ENCODE measurements at places on chromosomes 4 and X.

DNA sequence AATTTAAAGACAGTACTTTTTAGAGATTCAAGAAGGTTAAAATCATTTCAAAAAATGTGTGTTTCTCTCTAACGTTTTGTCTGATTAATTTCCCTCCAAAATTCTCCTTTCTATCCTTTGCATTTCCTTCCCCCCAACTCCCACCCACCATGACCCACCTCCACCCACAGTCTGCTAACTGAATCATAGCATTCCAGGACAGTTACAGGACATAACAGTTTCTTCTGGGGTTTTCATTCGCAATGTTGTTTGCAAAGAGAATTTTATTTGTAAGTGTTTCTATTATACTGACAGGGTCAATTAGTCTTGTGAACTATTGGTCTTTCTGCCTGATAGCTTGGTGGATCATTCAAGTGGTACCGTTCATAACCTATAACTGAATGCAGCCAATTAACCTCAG is 53.7 kb downstream of the ANAPC10 start:
- DNase-seq, result no peak

DNA sequence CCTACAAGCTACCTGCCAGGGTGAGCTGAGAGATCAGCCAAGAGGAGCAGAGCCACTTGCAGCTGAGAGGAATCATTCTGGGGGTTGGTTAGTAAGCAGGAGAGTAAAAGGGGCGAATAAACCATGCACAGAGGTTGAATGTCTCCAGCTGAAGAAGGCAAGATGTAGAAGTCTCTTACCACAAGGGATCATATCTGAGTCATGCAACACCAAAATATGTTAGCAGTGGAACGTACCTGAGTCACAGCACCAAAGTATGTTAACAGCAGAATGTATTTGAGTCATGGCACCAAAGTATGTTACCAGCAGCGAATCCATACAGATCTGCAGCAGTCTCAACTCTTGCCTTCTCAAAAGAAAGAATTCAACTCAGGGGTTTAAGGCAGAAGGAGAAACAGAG is 29.9 kb downstream of the C4orf51 start:
- no peak for DNase-seq

GRCh38 chr4:100287534-100287933 is 97.3 kb upstream of the DDIT4L start:
- DNase-seq, result no peak

DNA sequence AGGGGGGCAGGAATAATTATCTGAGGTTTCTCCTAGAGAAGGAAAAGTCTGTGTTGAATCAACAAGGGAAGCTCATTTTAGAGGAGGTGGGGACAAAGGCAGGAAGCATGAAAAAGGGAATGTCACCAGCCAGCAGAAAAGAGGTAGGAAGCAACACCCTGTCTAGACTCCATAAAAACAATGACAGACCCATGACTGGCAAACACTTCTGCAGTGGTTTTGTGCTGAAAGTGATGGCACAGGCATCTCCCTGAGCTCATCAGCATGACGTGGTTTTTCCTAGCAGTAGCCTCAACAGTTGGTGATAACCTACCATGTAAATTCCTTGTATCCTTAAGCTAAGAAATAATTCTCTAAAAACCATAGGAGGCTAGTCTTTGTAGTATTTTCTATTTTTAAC is 110.7 kb upstream of the GALNT7 start:
- no peak for DNase-seq

DNA sequence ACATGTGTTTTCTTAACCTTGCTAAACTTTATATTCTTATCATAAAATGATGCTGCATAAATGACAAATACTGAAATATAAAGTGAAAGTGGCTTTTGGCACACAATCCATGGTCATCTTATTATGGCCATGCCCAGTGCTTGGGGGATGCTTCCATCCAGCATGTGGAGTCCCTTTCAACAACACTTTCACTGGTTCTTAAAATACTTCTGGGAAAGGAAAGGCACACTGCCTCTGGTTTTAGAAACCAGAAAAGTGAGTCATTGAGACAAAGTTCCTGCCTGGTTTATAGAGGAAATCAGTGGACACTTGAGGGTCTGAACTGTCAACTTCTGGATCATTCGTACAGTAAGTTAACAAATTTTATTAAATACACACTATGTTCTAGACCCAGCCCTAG is 248.0 kb upstream of the ADAMTS3 start:
- DNase-seq, result no peak

GRCh38 chr4:113979905-113980615 is 613 bp upstream of the ARSJ start:
- DNase-seq, result no peak

GRCh38 chr4:15438939-15439524 is 11.2 kb downstream of the C1QTNF7 start:
- DNase-seq, result no peak

DNA sequence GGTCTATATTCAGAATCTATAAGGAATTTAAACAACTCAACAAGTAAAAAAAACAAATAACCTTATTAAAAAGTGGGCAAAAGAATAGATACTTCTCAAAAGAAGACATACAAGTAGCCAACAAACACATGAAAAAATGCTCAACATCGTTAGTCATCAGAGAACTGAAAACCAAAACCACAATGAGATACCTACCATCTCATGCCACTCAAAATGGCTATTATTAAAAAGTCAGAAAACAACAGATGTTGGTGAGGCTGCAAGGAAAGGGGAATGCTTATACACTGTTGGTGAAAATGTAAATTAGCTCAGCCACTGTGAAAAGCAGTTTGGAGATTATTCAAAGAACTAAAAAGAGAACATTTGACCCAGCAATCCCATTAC is 201.6 kb downstream of the QDPR start:
- no peak for DNase-seq

GRCh38 chrX:13081395-13082205 is 37.2 kb upstream of the FAM9C start:
- DNase-seq, result no peak

DNA sequence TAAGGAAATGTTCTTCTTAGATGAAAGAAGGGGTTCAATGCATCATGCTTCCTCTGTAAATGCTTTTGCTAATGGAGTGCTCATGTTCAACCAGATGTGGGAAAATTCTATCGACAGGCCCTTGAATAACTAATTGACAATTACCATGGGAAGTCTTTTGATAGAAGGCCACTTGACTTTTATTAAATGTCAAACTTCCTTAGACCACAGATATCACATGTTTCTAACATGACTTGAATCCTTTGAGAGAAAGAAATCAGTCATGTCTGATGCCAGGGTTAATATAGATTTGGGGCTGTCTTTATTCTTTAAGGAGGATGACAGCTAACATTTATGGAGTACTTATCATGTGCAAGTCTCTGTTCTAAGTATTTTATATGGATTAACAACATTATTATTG is 280.1 kb downstream of the DCHS2 start:
- no peak for DNase-seq

DNA sequence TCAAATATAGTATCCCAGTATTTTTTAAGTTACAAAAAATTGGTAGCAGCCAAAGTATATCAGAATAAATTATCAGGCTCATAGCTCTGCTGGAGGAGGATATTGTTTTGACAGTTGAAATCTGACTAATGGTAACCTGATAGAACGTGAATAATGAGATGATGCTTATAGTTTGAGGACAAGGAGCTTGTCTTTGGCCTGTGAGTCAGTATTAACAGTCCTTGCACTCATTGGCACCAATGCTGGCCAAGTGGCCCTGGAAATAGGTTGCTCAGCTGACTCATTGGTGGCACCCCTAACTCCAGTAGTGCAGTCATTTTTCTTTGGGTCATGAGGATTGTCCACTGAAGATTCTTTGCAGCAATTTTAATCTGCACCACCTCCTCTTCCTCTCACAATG is 203.3 kb upstream of the JADE1 start:
- no peak for DNase-seq

GRCh38 chr4:175776217-175776616 is 35.8 kb downstream of the GPM6A start:
- no peak for DNase-seq

- DNase-seq, result no peak
These were observed 129.1 kb downstream of the CXXC4 start for GRCh38 chr4:104365618-104366017.

DNA sequence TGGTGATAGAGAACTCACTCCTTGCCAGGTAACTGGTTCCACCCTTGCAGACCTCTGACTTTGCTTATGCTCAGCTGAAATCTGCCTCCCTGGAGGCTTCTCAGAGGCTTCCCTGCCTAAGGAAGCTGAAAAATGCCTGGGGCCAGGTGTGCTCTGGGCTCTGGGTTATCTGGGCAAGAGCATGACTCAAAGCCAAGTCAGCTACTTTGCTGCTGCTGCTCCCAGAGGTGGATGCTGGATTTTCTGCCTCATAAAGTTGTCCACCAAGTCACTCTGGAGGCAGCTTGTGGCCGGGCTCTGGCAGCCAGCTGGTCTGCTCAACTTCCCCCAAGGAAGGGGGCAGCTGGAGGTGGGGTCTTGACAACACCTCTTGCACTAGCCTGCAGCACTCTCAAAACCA is 132.7 kb downstream of the PJA1 start:
- DNase-seq, result no peak

DNA sequence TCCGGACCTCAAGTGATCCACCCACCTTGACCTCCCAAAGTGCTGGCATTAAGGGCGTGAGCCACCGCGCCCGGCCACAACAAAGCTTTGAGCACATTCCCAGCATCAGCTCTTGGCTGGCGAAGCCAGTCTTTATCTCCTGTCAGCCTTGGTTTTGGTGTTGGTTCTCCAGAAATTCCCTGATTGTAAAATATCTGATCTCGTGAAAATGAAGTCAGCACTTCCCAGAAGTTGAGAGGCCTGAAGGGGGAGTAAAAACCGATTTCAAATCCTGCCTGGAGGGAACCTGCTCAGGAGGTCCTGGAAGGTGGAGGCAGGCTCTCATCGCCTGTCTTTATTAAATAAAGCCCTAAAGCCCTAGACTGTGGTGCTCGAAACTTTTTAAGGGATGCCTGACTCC is 33.6 kb downstream of the PTTG2 start:
- no peak for DNase-seq

DNA sequence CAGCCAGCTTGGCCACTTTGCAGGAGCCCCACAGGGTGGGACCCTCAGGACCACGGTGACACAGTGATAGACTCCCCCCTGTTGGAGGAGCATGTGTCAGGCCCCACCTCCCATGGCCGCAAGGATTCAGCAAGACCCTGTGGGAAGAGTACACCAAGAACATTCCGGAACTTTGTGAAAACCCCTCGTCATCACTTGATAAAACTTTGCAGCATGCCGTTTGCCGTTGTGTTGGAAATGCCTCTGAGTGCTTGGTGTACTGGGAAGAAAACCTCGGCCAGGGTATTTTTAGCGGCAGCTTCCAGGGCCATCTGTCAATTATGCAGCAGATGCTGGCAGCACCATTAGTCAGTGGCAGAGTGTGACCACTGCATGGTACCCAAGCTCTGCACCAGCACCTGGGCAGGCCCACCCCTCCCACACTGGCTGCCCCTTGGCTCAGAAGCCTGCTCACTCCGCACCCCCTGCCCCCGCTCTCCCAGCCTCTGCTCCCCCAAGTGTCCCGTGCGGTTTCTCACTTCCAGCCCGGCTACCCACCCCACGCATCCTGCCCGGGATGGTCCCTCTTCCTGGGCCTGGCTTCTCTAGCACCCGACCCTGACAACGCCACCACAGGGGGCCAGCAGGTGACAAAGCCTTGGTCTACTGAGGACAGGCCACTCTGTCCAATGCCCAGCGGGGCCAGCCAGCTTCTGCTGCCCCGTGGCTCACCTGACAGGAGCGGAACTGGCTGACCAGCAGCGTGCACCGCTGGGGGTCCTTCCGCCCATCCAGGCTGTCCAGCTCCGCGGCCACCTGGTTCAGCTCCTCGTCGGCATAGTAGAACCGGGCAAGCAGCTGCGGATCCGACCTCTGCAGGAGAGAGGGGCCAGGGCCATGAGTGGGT is 65.0 kb downstream of the ZFYVE28 start:
- no peak for DNase-seq

GRCh38 chrX:109936114-109936513 is 66.8 kb upstream of the TMEM164 start:
- DNase-seq, result no peak

DNA sequence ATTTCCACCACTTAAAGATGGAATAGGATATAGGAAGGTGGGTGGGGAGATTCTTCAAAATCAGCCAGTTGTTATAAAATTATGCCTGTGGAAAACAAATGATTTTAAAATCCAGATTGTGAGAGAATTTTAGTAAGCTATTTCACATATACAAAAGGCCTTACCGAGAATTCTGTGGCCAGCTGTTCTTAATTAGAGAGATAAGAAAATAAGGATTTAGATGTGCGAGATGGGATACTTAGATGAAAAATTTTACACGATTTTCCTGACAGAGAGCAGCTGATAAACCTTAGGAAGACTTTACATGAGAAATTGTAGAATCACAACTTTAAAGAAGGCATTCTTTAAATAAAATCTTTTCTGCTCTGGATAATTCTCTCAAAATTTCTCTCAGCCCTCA is 94.5 kb upstream of the IQCM start:
- DNase-seq, result no peak

GRCh38 chr4:182801636-182802035 is 115.5 kb downstream of the DCTD start:
- DNase-seq, result no peak

DNA sequence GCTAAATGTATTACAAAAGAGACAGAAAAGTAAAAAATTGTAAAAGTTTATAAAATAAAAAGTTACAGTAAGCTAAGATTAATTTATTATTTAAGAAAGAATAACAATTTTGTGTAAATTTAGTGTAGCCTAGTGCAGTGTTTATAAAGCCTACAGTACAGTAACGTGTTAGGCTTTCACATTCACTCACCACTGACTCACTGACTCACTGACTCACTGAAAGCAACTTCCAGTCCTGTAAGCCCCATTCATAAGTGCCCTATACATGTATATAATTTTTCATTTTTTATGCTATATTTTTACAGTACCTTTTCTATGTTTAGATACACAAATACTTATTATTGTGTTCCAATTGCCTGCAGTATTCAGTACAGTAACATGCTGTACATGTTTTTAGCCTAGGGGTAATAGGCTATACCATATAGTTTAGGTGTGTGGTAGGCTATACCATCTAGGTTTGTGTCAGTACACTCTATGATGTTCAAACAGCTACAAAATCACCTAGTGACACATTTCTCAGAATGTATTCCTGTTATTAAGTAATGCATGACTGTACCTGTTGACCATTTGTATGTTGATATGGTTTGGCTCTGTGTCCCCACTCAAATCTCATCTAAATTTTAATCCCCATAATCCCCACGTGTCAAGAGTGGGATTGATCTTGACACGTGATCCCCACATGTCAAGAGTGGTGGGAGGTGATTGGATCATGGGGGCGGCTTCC is 57.9 kb downstream of the CFAP299 start:
- no peak for DNase-seq

Measured in urinary bladder (tissue), 4 donors.